Kasumi-1 (cell line): ENCODE measurements at places on chromosomes 5 and 9.

- no peak for DNase-seq
These were observed 622.3 kb downstream of the SEMA5A start for GRCh38 chr5:8923526-8923925.

- no peak for DNase-seq
These were observed 219.3 kb downstream of the PBX3 start for GRCh38 chr9:125966466-125966865.

DNA sequence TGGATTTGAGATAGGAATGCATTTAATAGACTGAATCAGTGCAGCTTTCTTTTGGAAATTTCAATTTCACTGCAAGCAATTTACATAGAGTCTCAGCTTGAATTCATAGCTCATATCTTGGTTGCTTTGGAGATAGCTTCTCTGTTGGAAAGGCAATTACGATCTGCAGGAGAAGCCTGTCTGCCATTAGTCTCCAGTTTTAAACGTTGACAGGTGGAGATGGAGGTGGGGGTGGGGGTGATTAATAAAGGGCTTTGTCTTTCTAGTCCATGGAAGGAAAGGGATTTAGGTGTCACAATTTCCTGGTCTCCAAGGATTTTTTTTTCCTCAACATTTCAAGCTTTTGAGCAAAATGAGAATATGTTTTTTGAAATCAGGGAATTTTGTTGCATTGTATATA, 184.7 kb downstream of the CARTPT start:
- no peak for DNase-seq

- no peak for DNase-seq
These were observed 459.3 kb upstream of the MEF2C start for GRCh38 chr5:89342106-89342876.

GRCh38 chr9:125966959-125967711, 220.0 kb downstream of the PBX3 start:
- no peak for DNase-seq
